ENCODE measurements at places on chromosomes 11 and 22.

DNA sequence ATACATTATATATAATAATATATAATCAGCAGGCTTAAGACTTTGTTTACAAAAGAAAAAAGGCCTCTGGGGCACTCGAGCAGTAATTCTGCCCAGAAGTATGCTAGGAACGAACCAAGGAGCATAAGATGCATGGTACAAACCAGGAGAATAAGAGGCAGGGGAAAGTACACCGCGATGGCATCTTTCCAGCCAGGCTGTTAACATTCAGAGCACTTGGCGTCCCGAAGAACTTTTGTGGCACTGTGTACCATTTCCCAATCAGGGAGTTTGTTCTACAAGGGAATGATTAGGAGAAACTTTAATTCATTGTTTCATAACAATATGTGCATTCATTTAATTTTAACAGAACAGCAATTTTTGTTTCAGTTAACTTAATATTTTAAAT is 125.1 kb downstream of the WT1 start:
- no peak for DNase-seq

- DNase-seq, result no peak
These were observed 5.9 kb downstream of the PLXNB2 start for GRCh38 chr22:50301581-50301991.

DNA sequence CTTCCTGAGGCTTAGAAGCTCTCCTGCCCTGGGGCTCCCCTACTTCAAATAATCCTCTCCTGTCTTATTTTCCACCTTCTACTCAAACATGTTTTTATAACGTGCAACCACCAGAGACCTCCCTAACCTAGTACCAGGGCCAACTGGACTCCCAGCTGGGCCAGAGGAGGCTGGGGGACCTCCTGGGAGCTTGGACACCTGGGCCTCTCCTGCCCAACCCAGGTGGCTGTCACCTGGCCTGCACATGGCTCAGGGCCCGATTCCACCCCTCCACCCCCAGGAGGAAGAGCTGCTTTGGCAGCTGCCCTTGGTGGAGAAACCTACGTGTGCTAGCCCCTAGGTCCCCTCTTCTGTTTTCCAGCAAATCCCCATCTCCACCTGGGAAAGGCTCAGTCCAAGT is 105.2 kb downstream of the ABTB2 start:
- no peak for DNase-seq

DNA sequence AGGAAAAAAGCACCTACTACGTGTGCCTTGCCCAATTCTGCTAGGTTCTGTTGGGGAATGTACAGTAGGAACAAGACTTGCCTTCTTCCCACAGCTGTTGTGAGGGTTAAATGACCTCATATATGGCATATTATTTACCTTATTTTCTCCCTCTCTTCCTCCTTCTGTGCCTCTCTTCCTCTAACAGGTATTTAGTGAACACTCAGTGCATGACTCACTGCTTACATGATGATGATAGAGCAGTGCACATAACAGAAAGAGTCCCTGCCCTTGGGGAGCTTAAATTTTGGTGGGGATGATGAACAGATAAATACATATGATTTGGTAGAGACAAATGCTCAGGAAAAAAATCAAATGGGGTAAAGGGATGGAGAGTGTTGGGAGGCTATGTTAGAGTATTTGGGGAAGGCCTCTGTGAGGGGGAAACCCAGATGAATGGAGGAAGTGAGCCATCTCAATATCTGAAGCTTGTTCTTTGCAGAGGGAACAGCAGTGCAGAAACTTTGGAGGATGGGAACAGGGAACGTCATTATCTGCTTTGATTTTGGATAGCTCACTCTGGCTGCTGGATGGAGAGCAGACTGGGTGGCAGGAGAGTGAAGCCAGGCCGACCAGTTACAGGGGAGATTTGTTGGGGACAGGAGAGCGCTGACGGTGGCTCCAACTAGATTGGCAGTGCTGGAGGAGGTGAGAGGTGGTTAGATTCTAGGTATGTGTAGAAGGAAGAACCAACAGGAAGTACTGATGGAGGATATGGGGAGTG is 95.5 kb upstream of the TENM4 start:
- DNase-seq, result no peak

DNA sequence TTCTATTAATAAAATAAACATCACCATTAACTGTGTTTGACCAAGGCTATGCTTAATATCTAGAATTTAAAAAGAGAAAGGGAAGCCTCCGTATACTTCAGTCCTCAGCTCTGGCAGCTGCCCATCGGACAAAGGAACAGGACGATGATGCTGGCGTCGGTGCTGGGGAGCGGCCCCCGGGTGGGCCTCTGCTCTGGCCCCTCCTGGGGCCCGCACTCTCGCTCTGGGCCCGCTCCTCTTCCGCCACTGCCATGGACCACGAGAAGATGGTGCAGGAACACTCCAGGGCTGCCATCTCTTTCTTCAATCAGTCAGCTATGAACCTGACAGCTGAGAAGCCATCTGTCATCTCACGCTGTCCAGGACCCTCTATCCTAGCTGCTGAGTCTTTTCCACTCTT is 25.3 kb downstream of the PDHX start:
- DNase-seq, result no peak

DNA sequence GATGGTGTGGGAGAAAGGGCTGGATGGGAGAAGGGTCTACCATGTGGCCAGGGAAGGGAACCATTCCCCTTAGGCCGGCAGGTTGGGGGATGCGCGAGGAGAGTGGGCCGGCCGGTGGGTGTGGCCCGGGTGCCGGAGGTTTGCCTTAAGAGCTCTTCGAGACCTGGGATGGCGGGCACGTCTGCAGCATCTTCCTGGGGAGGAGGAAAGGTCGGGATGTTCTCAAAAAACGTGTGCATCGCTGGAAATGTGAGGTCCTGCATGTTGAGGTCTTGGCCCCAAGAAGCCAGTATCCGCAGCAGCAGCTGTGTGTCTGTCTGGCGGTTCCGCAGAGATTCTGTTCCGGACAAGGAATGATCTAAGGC is 1.4 kb downstream of the NAV2 start:
- DNase-seq, result no peak

- peak; percentile 76 for DNase-seq
These were observed at the start of gene ADM2 for GRCh38 chr22:50481440-50482106. TSS of gene ADM2 (plus strand) at chr22:50481543. CDS start at chr22:50481848, 305 bp downstream.

DNA sequence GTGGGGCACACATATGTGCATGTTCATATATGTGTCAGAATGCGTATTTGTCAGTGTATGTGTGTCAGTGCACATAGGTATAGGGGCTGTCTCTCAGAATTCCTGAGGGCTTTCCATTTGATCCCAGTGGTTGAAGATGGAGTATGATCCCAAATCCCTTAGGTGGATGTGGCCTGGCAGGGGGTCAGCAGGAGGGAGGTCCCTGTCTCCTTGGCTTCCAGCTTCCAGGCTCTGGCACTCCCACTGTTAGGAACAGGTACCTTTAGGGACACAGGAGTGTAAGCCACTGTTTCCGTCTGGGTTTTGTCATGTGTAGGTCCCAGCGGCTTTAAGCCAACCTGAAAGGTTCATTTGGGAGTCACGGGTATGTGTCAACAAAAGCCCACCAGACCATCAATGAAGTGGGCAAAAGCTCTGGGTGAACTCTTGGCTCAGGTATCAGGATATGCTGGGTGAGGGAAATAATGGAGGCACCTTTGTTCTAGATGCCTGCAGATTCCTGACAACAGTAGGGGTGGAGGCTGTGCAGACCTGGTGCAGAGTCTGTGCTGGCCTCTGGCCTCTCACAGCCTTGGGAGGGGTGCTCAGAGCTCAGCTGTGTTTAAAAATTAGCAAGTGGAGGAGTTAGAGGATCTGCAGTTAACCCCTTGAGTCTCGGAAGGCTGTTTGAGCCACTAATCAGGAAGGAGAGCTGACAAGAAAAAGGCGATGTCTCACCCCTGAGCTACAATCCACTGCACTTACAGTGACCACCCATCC is 9.0 kb downstream of the KCNQ1OT1 start:
- no peak for DNase-seq

Measured in CD4-positive, alpha-beta T cell treated with Interferon alpha-2 for 1 hour (primary cell).